ENCODE measurements at places on chromosomes 3 and 15. TPM values are rescaled to one million over a fixed set of nuclear protein-coding genes. Genes with fewer than 3 reads are reported as not detected.

The AGTR1 gene
- 0.91 TPM for total RNA-seq

The ZCWPW2 gene
- total RNA-seq: 1.0 TPM

The SLC22A14 gene
- total RNA-seq: 0.45 TPM

DNA sequence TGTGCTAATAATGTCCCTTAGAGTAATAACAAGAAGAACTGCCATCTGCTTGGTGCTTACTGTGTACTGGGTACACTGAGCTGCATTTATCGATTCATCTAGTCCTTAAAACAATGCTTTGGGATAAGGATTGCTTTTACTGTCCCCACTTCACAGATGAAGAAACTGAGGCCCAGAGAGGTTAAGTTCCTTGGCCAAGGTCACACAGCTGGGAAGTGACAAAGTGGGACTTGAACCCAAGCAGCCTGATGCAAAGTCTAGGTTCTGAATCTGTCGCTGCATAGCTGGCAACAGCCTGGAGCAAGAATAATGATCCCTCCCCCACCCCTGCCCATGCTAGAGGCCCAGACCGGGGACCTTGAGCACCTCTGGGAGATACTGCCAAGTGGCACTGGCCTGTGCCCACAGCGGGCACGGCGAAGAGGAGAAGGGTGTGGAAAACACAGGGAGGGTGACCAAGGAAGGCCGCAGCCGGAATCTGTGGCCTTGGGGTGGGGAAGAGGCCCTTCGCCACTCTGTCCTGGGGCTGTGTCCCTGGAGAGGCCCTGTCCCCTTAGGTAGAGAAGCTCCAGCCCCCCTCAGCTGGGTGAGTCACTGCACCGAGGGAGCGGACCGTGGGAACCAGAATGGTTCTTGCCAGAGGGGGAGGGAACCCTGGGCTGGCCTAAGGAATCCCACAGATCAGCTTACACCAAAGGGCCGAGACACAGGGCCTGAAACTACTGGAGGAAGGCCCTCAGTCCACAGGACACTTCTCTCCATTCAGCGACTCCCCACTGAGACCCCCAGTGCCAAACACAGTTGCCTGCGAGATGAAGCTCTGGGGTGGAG is 3.5 kb downstream of the PLXND1 start:
- peak; percentile 92 for DNase-seq

DNA sequence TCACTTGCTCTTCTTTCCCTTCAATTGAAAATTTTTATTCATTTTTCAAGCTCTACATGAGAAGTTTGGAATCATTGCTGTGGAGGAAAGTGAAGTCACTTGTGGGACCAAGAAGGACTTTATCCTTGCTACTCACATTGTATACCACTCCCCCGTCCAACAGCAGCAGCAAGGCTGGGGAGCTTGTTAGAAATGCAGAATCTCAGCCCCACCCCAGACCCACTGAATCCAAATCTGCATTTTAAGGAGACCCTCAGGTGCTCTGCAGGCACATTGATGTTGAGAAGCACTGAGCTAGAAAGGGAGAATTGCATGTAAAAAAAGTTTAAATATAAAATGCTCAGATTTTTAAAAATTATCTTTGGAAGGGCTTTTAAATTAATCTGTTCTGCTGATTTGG is 202.3 kb upstream of the MRPL3 start:
- DNase-seq: no peak

DNA sequence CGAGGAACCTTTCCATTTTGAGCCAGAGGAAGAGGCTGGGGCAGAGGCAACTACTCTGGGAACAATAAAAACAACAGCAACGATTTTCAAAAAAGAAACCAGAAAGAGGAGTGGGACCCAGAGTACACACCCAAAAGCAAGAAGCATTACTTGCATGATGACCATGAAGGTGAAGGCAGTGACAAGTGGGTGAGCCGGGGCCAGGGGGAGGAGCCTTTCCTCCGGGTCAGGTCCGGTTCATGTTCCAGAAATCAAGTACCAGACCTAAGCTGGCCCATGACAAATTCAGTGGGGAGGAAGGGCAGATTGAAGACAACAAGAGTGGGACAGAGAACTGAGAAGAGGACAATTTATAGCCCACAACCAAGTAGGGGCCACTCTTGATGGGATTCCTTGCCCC is 77.2 kb upstream of the STT3B start:
- DNase-seq: no peak

GRCh38 chr3:38368238-38368637 is 21.7 kb downstream of the XYLB start:
- no peak for DNase-seq

GRCh38 chr3:82085851-82086475 is 324.5 kb upstream of the GBE1 start:
- DNase-seq: no peak

DNA sequence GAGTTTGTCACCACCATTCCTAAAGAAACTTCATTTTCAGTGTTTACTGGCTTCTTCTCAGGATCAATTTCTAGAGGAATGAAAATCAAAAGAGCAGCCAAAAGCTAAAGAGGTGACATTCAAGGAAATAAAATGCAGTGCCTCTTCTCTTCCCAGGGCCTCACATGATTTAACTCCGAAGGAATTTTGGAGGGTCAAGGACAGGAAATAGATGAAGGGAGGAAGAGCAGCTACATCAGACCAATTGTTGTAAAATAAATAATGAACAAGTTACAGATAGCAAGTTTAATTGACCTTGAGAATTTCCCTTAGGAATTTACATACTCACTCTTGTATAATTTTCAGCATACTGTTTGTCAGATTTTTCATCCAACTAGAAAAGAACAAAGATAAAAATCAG is 78.1 kb downstream of the LRRFIP2 start:
- peak; percentile 81 for DNase-seq

Data from astrocyte (in vitro differentiated cells and primary cell).